ENCODE measurements at places on chromosomes 16 and 17.
A peak's percentile ranks its signal among the peaks of the same experiment; 100 is the strongest.

DNA sequence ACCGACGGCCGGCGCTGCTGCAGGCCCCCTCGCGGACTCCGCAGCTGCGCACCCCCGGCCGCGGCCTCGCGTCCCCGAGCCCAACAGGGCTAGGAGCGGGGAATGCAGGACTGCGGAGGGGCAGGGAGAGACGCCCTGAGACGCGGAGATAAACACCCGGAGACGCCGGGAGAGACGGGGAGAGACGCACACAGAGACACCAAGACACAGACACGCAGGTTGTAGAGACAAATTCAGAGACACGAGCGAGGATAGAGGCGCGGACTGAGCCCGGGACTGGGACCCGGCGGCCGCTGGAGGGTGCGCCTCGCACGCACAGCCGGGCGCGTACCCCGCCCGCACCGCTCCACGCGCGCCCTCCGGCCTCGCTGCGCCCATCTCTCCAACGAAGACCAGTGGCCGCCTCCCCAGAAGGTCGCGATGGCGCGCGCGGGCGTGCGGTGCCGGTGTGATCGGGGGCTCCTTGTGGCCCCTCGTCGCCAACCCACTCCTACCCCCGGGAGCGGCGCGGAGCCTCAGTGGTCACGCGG is 902 bp downstream of the STAC2 start:
- no peak for DNase-seq

DNA sequence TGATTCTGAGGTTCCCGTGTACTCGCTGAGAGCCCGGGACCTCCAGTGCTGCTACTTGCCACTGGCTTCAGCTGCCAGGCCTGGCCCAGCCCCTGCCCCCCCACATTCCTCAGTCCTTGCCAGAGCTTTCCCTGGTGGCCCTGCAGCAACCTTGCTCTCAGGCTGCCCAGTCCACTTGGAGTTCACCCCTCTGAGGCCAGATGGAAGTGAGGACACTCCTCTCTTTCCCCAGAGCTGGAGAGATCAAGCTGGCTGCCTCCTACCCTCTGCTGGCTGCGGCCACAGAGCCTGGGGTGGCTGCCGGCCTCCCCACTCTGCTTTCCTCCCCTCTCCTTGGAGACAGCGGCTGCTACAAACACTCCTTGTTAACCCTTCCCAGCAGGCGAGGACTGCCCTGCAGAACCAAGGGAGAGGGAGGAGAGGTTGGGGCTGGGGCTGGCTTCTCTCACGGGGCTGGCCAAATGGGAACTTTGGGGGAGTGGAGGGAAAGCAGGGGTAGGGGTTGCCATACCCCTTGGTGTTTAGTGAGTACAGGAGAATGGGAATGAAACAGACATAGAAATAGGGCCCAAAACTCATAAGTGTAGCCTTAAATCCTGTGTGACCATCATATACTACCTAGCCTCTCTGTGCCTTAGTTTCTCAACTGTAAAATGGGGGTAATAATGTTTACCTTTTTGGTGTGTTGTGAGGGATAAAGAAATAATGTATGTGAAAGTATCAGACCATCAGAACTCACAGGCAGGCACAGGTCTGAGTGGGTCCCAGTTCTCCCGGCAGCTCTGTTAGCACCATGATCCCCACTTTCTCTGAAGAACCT is at the start of gene GAS2L2:
GAS2L2 (minus strand) TSS at position 295 of the 820 bp plus-strand sequence. CDS start 389 bp downstream, outside the sequence.
- DNase-seq = no peak

- DNase-seq = peak; percentile 23
Observed at GRCh38 chr17:56319531-56319930, 166.3 kb downstream of the ANKFN1 start.

DNA sequence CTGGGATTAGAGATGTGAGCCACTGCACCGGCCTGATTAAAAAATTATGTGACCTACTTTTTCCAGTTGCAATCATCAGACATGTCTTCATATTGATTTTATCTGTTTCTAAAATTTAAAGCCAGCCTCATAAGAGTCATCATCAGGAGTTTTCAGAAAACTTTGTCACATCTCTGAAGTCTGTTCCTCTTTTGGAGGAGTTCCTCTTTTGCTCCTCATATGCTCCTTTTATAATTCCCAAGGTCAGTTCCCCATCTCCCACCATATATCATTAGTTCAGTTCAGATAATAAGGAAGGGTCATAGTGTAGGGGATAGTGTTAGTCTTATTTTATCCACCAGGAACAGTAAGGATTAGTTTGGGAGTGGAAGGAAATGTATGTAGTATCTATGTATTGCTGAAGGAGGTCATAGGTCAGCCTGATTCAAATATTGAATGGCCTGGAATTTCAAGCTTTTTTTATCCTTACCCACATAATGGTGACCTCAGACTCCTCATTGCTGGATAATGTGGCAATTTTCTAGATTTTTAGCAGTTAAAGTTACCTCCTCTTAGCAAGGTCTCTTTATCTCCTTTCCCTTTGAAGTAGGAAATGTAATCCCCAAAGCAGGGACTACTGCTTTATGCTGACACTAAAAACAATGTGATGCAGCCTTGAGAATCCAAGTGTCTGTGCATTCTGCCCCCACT is 13.8 kb upstream of the DUSP14 start:
- no peak for DNase-seq

GRCh38 chr16:85062845-85063244 is 35.2 kb downstream of the KIAA0513 start:
- no peak for DNase-seq

DNA sequence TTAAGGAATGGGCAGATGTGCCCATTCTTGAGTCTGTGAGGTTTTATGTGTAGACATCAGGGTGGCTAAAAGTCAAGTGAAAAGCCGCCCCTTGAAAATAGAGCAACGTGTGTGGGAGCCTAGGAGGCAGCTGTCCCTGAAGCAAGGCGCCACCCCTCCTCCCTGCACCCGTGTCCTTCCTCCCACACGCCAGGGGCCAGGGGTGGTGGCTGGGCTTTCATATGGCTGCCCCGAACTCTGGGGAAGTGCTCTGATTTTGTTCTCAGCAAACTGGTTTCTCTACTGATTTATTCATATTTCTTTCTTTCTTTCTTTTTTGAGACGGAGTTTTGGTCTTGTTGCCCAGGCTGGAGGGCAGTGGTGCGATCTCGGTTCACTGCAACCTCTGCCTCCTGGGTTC is 4.7 kb downstream of the ZNF750 start:
- DNase-seq = no peak

- DNase-seq = no peak
Observed at GRCh38 chr17:31798205-31798724, 60.8 kb downstream of the COPRS start.

DNA sequence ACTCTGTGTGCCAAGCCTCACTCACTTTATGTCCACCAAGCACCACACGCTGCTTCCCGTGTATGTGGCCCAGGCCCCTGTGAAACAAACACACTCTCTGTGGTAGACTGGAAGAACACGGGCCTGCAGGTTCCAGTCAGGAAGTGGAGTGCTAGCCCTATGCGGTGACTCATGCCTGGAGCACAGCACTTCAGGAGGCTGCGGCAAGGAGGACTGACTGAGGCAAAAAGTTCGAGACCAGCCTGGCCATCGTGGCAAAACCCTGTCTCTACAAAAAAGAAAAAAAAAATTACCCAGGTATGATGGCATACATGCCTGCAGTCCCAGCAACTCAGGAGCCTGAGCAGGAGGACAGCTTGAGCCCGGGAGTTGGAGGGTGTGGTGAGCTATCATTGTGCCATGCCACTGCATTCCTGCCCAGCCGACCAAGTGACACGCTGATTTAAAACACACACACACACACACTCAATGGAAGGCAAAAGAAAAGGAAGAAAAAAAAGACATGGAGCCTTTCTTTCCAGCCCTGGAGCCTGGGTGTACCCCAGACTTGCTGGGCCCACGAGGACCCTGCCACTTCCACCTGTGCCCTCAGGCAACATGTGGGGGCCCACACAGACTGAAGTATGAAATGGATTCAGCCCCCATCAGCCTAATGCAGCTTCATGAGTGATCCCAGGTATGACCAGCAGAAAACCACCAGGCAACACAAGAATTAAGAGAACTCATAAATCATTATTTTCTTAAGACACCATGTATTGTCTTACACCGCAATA is 126.6 kb downstream of the ANKRD11 start:
- DNase-seq = no peak

DNA sequence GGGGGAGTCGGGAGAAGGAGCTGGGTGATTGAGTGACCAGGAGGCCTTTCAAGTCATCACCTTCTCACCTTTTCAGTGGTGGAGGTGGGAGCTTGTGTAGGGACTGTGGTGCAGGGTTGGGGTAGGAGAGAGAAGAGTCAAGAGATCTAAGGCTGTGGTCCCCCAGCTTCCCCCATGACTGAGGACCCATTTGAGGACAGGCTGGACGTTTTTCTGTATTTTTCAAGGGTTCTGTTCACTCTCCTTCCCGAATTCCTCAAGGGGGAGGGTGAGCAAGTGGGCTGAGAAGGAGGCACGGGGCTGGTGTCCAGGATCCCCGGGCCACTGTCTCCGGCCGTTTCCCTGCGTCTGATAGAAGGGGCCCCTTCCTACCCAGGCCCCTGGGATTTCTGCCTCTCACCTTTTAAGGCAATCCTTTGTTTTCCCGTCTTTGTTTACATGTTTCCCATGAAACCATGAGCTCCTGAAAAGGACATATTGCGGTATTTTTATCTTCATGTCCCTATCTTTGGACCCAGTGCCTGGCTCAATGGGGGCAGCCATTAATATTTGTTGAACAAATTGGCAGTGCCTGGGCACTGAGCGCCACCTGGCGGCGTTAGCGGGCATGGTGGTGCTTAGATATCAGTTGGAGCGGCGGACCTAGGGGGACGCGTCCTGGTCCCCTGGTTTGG is 9.2 kb upstream of the CD300A start:
- DNase-seq = peak; percentile 78

GRCh38 chr17:5809056-5809455 is 224.7 kb upstream of the NLRP1 start:
- DNase-seq = no peak

DNA sequence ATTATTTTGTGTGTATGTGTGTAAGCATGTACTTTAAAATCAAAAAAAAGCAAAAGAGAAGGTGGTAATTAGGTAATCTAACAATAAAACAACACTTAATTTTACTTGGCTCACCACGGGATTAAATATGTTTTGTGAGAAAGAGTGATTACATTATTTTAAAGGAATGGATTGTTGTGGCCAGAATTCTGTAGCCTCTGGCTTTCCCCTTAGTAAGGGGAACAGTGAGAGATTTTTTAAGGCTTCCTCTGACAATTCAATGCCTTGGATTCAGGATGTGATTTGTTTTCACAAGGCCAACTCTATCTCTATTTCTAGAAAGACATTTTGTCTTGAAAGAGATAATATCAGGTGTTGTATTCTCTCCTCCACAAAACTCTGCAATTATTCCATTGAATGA is 560.3 kb upstream of the CDH8 start:
- DNase-seq = no peak

DNA sequence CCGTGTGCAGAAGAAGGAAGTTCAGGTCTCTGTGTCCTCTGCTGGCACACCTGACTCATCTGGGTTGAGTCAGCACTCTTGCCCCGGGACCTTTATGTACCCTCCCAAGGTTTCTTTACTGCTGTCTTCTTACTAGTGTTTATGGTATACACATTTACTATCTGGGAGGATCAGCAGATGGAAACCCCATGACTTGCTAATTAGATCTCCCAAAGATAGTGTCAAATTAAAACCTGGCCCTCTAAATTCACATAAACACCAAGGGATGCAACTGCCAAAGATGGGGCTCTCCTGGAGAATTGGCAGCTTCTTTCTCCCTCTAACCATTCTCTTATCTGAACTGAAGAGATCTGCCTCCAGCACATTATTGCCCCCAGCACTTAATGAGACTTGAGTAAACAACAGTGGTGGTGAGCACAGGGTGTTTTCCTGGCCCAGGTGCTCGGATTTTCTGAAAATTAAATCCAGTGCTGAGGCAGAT is 718.1 kb upstream of the SOX9 start:
- DNase-seq = no peak

Data from GM13977 (cell line).